ENCODE measurements at places on chromosomes 11 and 22.

DNA sequence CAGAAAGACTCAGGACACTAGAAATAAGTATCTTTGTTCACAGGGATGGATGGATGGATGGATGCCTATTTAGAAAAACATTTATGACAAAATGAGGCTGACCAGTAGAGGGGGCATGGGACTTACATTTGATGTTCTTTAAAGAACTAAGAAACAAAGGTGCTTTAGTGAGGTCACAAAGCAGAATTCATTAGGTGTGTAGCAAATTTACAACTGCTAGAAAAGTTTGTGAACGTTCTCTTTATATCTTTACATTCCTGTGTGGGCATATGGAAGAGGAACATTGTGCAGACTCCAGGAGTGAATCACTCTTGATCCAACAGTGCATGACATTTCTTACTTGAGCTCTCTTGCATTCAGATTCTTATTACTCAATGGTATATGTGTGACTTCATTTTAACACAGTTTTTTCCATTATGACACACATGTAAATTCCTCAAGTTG is 15.8 kb upstream of the SIK2 start:
- peak; percentile 18 for DNase-seq

DNA sequence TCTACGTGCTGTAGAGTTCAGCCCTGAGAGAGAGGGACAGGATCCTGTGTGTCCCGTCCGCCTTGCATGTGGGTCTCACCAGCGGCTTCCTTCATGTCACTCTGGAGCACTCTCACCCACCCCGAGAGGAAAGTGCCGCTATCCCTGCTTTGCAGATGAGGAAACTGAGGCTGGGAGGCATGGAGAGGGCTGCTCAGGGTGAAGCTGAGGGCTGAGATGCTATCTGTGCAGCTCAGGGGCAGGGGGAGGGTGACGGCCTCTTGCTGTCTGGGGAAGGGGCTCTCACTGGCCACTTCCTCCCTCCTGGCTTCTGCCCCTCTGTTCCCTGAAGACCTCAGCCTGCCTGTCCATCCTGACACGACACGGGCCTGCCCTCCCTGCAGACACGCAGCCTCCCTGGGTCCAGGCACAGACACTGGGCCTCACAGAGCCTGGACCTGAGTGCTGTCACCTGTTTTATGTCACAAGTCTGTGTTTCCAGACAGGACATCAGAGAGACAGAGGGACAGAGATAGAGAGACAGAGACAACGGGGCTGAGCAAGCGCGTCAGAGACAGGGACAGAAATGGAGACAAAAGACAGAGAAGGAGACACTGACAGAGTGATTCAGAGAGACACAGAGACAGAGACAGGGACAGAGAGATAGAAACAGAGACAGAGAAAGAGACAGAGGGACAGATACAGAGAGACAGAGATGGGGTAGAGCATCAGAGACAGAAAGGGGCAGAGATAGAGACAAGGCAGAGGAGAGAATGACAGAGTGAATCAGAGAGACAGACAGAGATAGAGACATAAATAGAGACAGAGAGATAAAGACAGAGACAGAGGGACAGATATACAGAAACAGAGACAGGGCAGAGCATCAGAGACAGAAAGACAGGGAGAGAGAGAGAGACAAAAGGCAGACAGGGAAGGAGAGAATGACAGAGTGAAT is 53.1 kb downstream of the MCM5 start:
- no peak for DNase-seq

GRCh38 chr22:19614536-19614863 is 90.3 kb upstream of the CLDN5 start:
- DNase-seq = no peak

DNA sequence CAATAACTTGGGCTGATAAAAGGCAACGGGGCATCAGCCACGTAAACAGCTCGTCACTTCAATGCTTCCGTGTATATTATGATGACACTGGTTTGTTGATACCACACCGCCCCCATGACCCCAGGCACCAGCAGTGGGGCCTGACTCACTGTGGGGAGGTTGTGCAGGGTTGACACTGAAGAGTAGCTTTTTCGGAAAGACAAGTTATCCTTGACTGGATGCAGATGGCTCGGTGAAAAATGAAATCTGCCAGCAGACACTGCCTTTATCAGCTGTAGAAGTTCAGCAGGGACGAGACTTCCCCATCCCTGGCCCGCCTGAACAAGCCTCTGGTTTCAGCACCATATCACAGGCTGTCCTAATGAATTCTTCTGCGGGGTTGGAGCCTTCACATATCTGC is 55.6 kb downstream of the WT1 start:
- no peak for DNase-seq

GRCh38 chr22:39179401-39179827 is 26.9 kb upstream of the CBX7 start:
- no peak for DNase-seq

GRCh38 chr22:45204819-45205218 is 35.9 kb downstream of the KIAA0930 start:
- DNase-seq = no peak

DNA sequence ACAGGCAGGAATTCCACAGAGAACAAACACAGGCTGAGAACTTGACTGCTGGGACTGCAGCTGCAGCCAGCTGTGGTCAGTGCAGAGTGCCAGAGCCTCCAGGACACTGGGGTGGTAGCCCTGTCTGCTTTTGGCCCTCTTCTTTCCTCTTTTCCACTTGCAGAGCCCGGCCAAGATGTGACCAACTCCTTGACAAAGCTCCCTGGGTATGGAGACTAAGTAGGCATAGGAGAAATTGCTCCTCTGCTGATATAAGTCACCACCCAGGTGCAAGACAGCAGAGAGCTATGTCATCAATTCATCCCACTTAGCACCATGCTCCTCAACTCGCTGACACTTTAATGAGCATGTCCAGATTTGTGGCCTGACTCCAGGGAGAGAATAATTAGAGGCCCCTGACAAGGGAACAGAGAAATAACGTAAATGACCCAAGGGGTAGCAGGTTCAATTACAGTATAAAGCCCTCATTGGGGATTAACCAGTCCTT is 369.4 kb upstream of the B3GAT1 start:
- DNase-seq = no peak

GRCh38 chr22:46864314-46865051 is 102.0 kb downstream of the TBC1D22A start:
- DNase-seq = no peak
